ENCODE measurements at places on chromosomes 12 and 14. TPM values are rescaled to one million over a fixed set of nuclear protein-coding genes. Genes with fewer than 3 reads are reported as not detected.

DNA sequence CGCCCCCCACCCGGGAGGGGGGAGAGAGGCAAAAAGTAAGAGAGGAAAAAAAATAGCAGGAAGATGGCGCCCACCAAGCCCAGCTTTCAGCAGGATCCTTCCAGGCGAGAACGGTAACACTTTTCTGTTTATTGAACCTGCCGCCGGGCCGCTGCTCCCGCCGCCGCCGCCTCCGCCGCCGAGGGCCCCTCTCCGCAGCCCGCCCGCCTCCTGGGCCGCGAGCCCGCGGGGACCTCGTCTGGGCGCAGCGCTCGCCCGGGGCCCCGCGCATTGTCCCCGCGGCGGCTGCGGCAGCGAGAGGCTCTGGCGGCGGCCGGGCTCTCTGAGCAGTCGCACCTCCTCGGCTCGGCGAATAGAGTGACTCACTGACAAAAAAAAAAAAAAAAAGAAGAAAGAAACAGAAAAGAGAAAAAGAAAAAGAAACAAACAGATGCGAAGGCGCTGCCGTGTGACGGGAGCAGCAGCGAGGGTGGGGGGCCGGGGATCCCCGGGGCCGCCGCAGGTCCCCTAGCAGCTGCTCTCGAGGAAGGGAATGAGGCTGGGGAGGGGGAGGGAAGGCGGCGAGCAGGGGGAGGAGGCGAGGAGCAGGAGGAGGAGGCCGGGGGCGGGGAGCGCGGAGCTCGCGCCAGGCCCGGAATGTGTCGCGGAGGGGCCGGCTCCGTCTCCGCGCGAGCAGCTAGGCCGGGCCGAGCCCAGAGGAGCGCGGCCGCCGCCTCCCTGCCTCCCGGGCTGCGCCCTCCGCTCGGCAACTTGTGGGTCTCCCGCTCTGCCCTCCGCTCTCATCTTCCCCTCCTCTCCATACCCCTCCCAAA, 781 bp downstream of the NPAS3 start:
- peak; percentile 78 for DNase-seq

DNA sequence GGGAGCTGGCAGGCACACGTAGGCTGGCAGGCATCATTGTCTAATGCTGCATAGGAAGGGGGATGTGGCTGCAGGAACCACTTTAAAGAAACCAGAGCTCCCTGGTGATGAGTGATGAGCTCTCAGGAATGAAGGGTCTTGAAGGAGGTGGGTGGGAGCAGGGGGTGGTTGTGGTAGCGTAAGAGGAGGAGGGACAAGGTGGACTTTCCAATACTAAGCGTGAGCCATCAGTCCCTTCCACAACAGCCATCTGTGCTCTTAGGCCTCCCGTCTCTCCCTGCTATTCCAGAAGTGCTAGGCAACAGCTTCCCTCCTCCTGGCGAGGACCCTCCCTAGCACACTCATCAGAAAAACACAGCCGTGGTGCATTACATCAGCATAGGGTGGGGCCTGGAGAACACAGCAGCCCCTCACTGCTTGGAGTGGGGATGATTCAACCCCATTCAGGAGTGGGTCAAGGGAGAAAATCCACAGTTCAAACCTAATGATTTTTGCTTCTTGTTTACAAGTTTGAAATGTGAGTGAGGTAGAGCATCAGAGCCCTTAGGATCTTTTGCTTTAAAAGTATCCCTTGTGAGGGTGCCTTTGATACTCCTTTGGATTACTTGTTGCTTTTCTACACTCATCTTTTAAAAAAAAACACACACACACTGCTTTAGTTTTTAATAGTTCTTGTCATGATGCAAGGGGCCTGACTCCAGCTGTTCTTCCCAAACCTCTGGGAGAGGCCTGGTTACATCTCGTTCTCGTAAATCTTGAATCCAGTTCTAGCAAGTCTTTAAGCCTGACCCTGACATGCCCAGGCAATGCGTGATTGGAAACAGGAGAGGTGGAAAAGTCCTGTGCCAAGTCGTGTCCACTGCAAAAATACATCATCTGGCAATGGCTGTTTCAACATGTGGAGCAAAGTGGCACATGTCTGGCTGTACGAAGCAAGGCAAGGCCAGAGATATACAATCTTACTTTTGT, 356.4 kb upstream of the DDHD1 start:
- DNase-seq: peak; percentile 33

DNA sequence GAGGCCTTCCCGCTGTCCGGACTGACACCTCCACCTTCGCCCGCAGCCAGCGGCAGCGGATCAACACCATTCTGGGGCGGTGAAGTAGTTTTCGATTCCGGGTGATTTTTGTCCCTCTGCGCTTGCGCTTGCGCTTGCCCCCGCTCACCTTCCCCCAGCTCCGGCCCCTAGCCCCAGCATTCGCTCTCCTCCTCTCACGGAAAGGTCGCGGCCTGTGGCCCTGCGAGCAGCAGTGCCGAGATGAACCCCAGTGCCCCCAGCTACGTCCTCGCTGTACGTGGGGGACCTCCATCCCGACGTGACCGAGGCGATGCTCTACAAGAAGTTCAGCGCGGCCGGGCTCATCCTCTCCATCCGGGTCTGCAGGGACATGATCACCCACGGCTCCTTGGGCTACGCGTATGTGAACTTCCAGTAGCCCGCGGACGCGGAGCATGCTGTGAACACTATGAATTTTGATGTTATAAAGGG, 22.7 kb upstream of the SRGAP1 start:
- DNase-seq: no peak

ARL1 gene
- 141 TPM for polyA plus RNA-seq

CELA1 gene
- polyA plus RNA-seq: not detected
